ENCODE measurements at places on chromosomes 11 and 22.
A peak's percentile ranks its signal among the peaks of the same experiment; 100 is the strongest.

GRCh38 chr22:46954781-46955180 is 192.3 kb downstream of the TBC1D22A start:
- DNase-seq: no peak

DNA sequence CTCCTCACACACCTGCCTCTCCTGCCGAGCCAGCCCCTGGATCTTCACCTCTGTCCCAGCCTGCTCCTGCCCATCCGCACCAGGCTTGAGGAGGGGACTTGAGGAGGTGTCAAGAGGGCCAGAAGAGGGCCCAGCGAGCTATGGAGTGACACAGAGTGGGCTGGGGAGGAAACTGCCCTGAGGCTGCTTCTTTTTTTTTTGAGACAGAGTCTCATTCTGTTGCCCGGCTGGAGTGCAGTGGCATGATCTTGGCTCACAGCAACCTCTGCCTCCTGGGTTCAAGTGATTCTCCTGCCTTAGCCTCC is 21.9 kb upstream of the CDON start:
- no peak for DNase-seq

- DNase-seq: no peak
Measured at GRCh38 chr11:65506772-65507505, 8.1 kb downstream of the MALAT1 start.

- no peak for DNase-seq
Measured at GRCh38 chr11:77503006-77503405, 29.1 kb upstream of the PAK1 start.

DNA sequence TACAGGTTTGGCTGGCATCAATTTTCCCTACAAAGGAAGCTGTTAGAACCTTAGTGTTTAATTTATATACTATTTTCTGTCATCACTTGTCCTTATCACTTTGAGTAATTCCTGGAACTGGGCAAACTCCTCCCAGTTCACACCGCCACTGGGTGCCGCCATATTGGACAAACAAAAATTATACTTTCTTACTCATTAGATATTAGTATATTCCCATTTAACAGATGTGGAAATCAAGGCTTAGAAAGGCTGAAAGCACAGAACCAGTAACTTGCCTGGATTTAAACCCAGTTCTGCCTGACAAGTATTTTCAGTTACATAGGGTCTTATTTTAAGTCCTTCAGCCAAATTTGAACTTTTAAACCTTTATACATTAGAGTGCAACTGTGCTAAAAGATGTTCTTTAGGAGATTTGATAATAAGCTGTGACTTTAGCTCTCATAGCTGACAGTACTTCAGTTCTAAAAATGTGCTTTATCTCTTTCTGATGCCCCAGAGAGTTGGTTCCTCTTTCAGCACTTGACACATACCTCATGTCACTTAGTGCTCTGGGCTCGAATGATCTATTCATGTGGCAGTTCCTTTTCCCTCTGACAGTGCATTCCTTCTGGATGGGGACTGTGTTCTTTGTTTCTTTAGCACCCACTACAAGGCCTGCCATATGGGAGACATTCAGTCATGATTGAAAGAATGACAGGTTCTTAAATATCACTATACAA is 25.4 kb downstream of the COA4 start:
- peak; percentile 38 for DNase-seq

- no peak for DNase-seq
Measured at GRCh38 chr22:42397332-42398249, 34.6 kb downstream of the NFAM1 start.

- DNase-seq: no peak
Measured at GRCh38 chr11:96090711-96091110, 166.8 kb upstream of the MTMR2 start.

GRCh38 chr11:92886243-92886905 is 83.1 kb upstream of the MTNR1B start:
- peak; percentile 31 for DNase-seq

DNA sequence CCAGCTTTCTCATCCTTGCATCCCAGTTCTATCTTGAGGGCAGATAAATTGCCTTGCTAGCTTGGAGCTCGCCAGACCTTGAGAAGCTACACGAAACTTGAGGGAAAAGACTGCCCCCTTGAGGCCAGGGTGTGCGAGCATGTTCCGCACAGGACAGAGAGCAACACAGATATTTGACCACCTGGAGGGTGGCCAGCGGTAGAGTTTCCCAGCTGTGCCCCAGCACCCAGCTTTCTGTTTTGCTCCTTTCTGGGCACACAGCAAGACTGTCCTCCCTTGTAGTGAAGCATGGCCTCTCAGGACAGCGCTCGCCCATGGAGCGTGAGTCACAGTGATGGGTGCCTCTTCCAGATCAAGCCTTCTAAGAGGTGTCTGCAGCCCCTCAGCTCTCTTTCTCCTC is 23.5 kb downstream of the SPATA19 start:
- peak; percentile 37 for DNase-seq

GRCh38 chr11:23923357-23923756 is 573.5 kb upstream of the LUZP2 start:
- no peak for DNase-seq

DNA sequence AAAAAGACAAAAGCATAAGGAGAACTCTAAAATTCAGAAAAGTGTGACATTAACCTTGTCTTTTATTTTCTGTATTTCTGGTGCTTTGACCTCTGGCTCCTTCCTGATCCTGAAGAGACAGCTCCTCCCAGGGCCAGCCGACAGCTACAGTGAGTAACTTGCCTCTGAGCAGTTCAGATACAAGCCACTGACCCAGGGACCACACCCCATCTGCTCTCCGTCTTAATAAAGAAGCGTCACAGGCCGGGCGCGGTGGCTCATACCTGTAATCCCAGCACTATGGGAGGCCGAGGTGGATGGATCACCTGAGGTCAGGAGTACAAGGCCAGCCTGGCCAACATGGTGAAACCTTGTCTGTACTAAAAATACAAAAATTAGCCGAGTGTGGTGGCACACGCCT is 6.5 kb downstream of the MLC1 start:
- DNase-seq: no peak

GRCh38 chr11:19432370-19433061 is 191.8 kb upstream of the E2F8 start:
- no peak for DNase-seq

- DNase-seq: no peak
Measured at GRCh38 chr11:22878039-22878438, 17.8 kb upstream of the CCDC179 start.

DNA sequence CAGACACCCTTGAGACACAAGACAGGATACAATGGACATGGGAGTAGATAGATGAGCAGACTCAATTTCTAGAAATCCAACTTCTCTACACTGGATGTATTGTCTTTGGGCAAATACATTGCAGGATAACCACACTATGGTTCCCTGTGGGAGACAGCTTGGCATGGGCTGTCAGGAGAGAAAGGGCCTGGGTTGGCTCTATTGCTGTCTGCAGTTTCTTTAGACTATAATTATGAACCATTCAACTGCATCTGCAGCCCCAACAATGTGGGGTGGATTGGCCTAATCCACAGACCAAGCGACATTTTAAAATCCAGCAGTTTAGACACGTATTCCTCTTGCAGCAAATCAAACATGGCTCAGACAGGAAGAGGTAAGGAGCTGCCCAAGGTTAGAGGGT is 60.3 kb downstream of the ETS1 start:
- no peak for DNase-seq

DNA sequence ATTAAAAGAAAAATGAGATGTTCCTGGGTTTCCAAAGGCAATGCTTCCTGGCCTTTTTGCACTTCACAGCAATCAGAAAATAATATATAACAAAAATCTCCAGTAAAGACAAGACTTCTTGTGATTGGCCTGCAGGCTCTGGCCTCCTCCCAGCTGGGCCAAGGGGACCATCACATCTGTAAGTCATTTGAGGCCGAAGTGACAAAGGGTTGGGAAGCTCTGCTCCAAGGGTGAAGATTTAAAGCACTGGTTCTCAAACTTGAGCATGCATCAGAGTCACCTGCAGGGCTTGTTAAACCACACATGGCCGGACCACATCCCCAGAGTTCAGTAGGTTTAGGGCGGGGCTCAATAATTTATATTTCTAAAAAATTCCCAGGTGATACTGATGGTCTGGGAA is 32.1 kb downstream of the ARFGAP2 start:
- no peak for DNase-seq

- no peak for DNase-seq
Measured at GRCh38 chr11:20105427-20105826, 54.8 kb downstream of the DBX1 start.

Measured in HL-60 (cell line).